ENCODE measurements at places on chromosomes 11 and 22.
A peak's percentile ranks its signal among the peaks of the same experiment; 100 is the strongest.

DNA sequence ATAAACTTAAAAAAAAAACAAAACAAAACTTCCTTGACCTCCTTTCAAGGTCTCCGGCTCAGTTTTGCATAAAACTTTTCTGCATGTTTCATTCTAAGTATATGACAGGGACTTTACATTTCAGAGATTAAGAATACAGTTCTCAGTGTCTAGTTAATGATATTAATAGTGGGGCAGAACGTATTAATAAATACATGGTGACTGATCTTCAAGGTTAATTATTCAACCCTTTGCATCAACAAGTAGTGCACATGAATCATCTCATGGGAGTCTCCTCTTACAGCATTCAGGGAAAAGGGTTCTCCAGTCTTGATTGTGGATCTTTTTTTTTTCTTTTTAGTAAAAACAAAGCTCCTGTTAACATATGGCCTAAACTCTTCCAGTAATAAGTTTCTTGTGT is 146.8 kb downstream of the KIRREL3 start:
- DNase-seq = no peak

DNA sequence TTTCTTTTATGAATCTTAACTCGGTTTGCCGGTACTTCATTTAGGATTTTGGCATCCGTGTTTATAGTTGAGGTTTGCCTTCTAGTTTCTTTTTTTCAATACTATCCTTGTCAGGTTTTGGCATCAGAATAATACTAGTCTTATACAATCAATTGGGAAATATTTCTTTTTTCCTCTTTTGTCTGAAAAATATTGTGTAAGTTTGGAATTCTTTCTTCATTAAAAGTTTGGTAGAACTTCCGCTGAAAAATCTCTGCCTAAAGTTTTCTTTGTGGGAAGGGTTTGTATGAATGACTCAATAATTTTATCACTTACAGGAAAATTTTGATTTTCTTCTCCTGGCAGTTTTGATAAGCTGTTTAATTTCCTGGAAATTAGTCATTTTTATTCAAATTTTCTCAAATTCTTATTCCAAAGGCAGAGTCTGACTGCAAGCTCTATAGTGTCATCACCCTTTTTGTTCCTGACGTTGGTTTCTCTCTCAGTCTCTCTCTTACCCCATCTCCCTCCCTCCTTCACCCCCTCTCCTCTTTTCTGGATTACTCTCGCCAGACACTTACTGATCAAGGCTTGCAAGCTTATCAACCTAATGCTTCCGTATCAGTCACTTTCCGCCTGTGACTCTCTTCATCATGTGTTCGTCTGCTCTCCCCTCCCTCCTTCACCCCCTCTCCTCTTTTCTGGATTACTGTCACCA is 555.7 kb downstream of the TBC1D22A start:
- no peak for DNase-seq

GRCh38 chr11:111026241-111026640 is 219.3 kb upstream of the POU2AF2 start:
- DNase-seq = no peak

- DNase-seq = peak; percentile 74
These were observed 18.0 kb upstream of the IL17REL start for GRCh38 chr22:50030297-50031188.

GRCh38 chr22:28608546-28608945 is 71.1 kb downstream of the TTC28 start:
- no peak for DNase-seq

DNA sequence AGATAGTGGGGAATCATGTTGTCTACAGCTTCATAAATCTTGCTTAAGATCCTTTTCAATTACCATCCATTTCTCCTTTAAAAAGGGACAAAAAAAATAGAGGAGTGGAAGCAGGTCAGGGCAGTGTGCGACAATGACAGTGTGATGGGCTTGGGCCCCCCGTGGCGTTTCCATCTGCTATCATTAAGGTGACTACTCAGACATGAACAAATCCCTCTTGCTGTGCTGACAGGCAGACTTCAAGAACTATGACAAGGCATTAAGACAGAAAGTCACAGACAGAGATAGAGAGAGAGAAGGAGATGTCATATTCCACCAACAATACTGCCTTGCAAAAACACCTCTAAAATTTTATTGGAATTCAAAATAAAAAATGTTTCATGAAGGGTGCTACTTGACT is 263.2 kb downstream of the DCDC1 start:
- DNase-seq = no peak

DNA sequence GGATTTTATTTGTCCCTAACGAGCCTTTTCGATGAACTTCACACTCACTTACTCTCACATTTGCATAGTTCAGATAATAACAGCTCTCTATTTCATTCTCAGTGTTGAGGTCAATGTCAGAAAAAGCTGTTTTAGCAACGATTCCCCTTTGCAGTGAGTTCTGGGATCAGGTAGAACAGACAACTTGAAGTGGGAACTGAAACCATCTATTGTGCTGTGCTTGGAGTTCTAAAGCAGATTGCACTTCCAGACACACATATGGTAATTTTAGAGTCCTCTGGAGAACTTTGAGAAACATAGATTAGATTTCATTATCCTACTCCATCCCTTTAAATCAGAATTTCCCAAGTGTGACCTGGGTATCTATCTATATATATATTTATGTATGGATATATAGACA is 124.6 kb upstream of the BLID start:
- no peak for DNase-seq

DNA sequence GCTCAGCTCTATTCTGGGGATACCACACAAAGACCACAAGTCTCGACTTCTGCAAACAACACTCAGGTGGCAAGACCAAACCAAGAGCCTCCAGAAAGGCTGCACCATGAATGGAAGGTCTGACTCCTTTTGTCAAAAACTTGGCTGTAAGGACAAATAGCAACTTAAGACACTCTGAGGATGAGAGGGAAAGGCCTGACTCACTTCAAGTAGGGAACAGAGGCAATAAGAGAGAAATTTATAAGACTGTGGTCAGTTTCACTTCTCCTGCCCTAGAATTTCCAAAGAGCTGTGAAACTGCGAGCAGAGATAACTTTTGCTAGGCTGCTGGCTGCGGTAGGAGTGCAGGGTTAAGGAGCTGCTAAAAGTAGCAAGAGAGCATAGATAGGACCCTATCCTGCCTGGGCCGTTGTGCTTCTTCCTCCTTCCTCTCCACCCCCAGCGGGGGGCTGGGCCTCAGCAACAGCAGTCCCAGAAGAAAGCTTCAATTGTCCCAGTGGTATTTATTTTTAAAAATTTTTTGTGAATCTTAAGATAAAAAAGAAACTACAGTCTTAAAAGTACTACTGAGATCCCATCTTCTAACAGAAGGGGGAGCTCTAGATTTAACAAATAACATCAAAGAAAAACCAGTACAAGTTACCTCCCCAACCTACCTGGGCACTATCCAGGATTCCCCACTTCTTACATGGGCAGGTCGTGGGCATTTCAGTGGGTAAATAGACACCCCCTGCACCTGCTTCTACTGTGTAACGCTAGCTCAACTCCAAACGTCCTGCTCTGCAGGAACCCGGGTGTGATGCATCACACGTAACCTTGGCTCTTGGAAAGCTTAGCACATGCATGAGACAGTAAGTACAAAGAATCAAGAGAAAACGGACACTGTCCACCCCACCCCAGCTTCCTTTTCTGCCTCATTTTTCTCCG is 66.4 kb downstream of the SGSM3 start:
- peak; percentile 61 for DNase-seq

- DNase-seq = no peak
These were observed 24.8 kb upstream of the CALCB start for GRCh38 chr11:15048616-15049015.

DNA sequence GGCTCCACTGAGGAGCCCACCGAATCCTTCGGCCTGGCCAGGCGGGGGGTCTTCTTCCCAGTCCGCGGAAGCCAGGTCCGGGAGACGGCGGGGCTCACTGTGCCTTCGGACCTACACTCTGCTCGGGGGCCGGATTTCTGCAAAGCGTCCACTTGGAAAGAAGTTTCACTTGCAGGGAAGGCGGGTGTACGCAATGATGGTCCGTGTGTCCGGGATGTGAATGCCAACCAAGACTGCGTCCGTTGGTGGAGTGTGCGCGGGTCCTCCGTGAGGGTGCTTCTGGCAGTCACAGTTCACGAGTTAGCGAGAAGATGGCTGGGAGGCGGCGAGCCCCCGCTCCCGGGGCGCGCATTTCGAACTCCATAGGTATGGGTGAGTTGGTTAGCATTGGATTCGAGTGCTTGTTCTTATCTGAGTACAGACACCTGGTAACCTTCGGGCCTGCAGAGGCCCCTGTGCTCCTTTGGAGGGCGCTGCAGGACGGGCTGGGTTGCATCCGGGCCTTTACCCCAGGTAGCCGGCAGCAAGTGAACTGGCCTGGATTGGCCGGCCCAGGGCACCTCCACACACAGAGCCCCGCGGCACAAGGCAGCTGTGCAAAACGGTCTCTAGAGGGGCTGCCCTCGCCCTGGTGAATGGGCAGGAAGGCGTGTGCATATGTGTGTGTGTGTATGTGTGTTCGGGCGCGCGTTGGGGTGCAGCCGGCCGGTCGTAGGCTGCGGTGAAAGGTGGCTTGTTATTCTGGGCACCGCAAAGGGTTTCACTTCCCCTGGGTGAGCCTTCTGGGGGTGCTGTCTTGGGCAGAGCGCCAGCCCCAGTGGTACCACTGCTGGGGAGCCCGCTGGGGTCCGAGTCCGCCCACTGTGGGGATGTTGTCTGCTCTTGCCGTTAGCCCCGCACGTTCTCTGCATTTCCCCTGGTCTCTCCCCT is 13.3 kb upstream of the CYP2R1 start:
- peak; percentile 78 for DNase-seq

- DNase-seq = no peak
These were observed 42.7 kb downstream of the IGLL1 start for GRCh38 chr22:23537416-23537815.

DNA sequence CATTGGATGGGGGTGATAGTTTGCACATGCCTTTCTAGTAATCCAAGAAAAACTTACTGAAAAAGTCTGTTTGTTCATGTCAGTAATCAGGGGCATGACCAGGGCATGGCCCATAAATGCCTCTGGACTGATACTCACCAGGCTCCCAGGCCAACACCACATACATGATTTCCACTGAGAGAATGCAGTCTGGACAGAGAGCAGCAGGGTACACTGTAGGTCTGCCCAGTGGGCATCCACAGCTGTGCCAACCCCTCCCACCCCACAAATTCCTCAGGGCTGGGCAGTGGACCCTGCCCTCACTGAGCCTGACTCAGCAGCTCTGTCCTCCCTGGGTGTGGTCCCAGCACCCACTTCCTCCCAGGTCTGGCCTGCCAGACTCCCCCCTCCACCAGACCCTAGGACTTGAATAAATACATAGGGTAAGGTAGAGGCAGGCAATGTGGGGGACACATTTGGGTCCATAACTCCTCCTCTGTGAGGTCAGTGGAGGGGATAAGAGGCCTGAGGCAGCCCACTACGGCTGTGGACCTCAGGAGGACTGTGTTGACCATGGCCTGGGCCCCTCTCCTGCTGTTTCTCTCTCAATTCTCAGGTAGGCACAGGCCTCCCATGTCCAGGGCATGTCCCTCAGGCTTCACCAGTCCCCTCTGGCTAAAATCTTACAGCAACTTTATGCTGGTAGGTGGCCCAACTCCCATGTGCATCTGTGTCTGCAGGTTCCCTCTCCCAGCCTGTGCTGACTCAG is 92.2 kb upstream of the TOP3B start:
- no peak for DNase-seq

GRCh38 chr11:132045107-132045506 is 674.7 kb downstream of the NTM start:
- no peak for DNase-seq

DNA sequence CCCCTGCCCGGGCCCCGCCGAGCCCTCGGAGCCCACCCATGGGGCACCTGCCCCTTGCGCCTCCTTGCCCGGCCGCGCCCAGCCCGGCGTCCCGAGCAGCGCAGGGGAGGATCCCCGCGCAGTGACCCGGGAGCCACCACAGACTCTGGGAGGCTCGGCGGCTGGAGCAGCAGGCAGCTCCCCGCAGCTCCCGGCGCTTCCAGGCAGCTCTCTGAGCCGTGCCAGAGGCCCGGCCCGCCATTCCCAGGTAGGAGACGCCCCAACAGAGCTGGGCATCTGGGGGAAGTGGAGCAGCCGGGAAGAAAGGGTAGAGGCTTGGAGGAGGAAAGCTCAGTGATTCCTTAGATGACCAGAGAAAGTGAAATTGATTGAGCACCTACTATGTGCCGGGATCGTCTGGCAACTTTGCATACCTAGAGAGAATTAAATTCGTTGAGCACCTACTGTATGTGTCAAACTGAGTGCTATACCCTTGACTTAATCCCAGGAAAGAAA is 670 bp downstream of the RASD2 start:
- DNase-seq = no peak

DNA sequence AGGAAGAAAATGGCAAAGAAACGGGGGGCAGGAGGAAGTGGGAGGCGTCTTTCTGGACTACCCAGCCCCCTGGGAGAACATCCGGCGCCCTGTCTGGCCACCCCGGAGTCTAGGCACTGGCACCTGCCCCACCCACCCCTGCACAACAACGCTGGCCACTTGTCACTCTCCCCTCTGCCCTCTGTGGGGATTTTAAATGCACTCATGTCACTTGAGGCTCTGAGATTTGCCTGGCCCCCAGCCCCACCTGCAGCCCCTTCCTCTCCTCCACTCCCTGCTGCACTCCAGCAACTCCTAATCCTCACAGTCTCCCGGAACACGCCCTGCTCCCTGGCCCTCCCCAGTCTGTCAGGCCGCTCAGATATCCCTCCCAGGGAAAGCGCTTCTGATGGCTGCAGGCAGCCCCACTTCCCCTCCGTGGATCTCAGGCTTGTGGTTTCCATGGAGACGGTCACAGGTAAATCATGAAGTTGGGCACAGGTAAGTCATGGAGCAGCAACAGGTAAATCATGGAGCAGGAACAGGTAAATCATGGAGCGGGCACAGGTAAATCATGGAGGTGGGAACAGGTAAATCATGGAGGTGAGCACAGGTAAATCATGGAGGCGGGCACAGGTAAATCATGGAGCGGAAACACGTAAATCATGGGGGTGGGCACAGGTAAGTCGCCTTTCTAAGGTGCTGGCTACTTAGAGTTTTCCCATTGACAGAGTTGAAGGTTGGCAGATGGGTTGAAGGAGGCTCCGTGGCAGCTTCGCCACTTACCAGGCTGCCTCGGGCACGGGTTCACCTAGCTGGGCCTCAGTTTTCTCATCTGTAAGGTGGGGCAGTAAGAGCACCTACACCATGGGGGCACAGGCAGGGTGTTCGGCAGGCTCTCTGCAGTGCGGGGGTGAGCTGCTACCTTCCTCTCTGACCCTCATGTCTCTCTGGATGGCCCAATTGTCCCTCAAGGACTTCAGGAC is 79.0 kb upstream of the SHISAL1 start:
- no peak for DNase-seq

DNA sequence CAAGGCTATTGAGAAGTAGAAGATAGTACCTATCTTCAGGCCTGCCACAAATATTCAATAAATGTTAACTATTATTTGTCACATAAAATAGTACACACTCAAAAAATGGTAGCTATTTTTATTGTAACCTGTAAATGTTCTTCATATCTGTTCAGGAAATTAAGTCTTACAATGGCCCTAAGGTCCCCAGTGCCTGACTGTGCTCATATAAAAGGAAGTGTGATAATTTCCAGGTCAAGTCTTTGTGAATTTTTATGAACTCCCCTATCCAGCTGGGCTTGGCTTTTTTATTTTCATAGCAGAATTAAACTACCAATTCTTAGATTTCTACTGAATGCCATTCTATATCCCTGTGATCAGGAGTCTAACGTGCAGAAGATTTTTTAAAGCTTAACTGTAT is 284.2 kb upstream of the PITPNB start:
- no peak for DNase-seq
